Psoas muscle (tissue), 8 donors: ENCODE measurements at places on chromosomes 5 and 9. TPM values are rescaled to one million over a fixed set of nuclear protein-coding genes. Genes with fewer than 3 reads are reported as not detected.

- H3K4me1 ChIP-seq, result no peaks in the 10 kb centered on the region
- H3K4me3 ChIP-seq, result no peak overlapping the region
- H3K36me3 ChIP-seq, result no peaks in the 10 kb centered on the region
- DNase-seq, result no peak
These were observed 1655.4 kb upstream of the NUDT12 start for GRCh38 chr5:105218018-105218417.

GRCh38 chr5:53357439-53357838 lies 123.0 kb upstream of the FST start:
- no peak overlapping the region for H3K27ac ChIP-seq
- H3K36me3 ChIP-seq, result no peaks in the 10 kb centered on the region
- H3K4me1 ChIP-seq, result no peaks in the 10 kb centered on the region

GRCh38 chr5:116566251-116566650 lies 8.4 kb downstream of the SEMA6A start:
- no peak for DNase-seq
- no peak overlapping the region for H3K27ac ChIP-seq
- no peak overlapping the region for H3K4me3 ChIP-seq
- no peaks in the 10 kb centered on the region for H3K27me3 ChIP-seq
- H3K4me1 ChIP-seq, result peaks cover 12% of the 10 kb centered on the region

GRCh38 chr9:132005899-132006298 lies 73.8 kb downstream of the MED27 start:
- no peak overlapping the region for H3K27ac ChIP-seq
- H3K36me3 ChIP-seq, result no peaks in the 10 kb centered on the region
- no peak overlapping the region for H3K4me3 ChIP-seq
- peaks cover 23% of the 10 kb centered on the region for H3K4me1 ChIP-seq
- no peaks in the 10 kb centered on the region for H3K27me3 ChIP-seq
- no peak for DNase-seq

- H3K36me3 ChIP-seq, result no peaks in the 10 kb centered on the region
These were observed 2.1 kb downstream of the LCN15 start for GRCh38 chr9:136762221-136762691.

DNA sequence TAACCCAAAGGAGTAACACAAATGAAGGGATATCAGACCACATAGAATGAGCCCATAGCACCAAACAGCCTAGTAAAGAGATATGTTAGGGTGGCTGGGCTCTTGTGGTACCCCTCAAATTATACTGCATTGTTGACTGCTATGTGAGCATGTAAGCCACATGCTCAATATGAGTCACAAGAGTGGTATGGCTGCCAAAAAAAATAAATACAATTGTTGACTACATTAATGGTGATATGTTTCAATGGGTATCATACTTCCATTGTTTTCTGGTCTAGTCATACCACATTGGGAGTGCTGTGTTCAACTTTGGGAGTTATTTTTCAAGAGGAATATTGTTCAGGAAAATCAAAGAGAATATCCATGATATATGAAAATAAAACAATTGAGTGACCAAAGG lies 162.4 kb upstream of the PIK3R1 start:
- H3K27ac ChIP-seq, result no peak overlapping the region
- H3K4me1 ChIP-seq, result no peaks in the 10 kb centered on the region
- H3K4me3 ChIP-seq, result no peak overlapping the region
- no peak for DNase-seq
- no peaks in the 10 kb centered on the region for H3K36me3 ChIP-seq
- no peaks in the 10 kb centered on the region for H3K27me3 ChIP-seq

Gene PNPLA7
- total RNA-seq, result 11.6 TPM

GRCh38 chr5:141869514-141869913 lies 8.7 kb downstream of the PCDH1 start:
- H3K4me3 ChIP-seq, result no peak overlapping the region
- DNase-seq, result no peak

DNA sequence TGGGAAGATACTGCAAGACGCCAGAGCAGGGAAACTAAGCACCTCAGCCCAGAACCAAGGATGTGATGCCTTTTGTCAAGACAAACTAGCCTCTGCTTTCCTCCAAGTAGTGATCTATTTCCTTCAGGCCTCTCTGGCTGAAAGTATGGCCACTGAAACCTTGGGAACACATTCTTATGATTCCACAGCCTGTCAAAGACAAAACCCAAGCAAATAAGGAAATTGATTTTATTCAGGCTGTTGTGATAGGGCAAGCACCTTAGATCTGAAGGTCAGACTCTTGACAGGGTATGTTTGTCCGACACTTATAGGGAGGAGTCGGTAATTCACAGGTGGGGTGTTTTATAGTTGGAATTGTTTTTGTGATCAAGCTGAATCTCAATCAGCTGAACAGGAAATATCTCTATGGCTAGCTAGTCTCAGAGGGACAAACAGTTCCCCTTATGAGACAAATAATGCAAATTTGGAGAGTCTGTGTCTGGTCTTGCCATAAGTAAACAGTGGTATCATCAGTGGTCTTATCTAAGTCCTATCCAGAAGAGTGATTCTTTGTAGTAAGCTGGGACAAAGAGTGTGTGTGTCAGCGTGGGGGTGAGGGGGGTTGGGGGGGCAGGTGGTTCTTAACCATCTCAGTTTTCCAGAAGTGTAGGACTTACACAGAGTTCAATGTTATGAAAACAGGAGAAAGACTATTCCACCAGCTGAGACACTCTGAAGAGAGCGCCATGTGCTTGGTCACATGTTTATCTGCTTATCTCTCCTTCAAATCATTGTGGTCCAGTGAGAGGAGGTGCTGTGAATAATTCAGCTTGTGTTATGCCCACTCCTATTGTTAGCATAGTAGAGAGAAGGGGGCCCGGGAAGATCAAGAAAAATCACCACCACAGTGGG lies 6.7 kb upstream of the ZCCHC10 start:
- no peaks in the 10 kb centered on the region for H3K36me3 ChIP-seq
- H3K4me1 ChIP-seq, result no peaks in the 10 kb centered on the region
- no peak overlapping the region for H3K4me3 ChIP-seq
- DNase-seq, result no peak
- H3K27ac ChIP-seq, result no peak overlapping the region

Gene ARSI
- 0.45 TPM for total RNA-seq

Gene TMEM252
- not detected for total RNA-seq

GRCh38 chr9:127921557-127922120 lies 4.8 kb upstream of the ST6GALNAC4 start:
- H3K36me3 ChIP-seq, result no peaks in the 10 kb centered on the region
- H3K27ac ChIP-seq, result no peak overlapping the region
- peaks cover 4% of the 10 kb centered on the region for H3K27me3 ChIP-seq
- H3K4me1 ChIP-seq, result peaks cover 25% of the 10 kb centered on the region
- DNase-seq, result peak; percentile 89
- peak overlapping the region; percentile 52 for H3K4me3 ChIP-seq

Gene TTC23L
- total RNA-seq, result not detected
